NCI-H1417 treated with DMSO at 0.1 percent for 48 hours (cell line): ENCODE measurements at places on chromosomes 12 and 14.

DNA sequence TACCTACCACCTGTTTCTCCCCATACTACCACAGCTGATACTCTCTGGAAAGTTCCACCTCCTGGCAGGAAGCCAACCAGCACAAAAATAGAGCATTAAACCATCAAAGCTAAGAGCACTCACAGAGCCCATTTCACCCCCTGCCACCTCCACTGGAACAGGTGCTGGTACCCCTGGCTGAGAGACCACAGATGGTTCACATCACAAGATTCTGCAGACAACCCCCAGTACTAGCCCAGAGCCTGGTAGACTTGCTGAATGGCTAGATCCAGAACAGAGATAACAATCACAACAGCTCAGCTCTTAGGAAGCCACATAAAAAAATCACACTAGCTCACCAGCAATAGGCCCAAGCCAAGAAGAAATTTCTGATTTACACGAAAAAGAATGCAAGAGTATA is 855.2 kb downstream of the FSCB start:
- DNase-seq = no peak

DNA sequence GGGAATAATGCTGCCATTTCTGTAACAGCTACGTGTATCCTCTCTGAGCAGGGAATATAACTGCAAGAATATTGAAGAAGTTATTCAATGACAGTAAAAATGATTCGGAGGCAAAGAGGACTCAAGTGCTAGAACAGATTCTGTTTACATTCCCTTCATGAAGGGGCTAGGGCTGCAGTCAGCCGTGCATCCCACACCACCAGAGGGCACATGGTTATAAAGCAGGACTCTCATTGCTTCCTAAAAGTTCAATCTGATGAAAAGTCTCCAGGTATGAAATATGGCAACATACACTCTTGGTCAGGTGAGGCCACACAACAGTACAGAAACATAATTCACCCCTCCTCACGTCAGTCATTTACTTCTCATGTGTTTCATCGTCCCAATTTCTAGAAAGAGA is 34.0 kb downstream of the TCHP start:
- DNase-seq = no peak

GRCh38 chr14:78618368-78618767 is 448.2 kb downstream of the NRXN3 start:
- no peak for DNase-seq

- no peak for DNase-seq
These were observed 35.0 kb upstream of the KCNA1 start for GRCh38 chr12:4874671-4875070.

GRCh38 chr12:124764451-124764850 is 99.2 kb downstream of the SCARB1 start:
- DNase-seq = no peak

GRCh38 chr12:50986966-50987737 is 34.8 kb downstream of the HIGD1C start:
- no peak for DNase-seq

DNA sequence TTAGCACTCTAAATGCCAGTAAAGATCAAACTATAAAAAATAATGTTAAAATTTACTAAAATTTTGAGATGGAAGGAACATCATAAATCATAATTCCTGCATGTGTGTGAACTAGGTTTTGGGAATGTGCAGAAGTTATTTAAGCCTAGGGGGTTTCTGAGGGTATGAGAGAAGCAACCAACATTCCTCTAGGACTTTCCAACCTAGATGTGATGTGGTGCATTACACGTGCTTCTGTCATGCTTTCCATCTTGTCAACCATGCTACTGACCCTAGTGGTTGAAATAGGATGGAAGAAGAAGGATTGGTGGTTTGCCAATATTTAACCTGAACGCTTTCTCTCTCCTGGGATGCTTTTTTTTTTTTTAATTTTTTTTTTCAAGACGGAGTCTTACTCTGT is 209.3 kb downstream of the AEBP2 start:
- no peak for DNase-seq

DNA sequence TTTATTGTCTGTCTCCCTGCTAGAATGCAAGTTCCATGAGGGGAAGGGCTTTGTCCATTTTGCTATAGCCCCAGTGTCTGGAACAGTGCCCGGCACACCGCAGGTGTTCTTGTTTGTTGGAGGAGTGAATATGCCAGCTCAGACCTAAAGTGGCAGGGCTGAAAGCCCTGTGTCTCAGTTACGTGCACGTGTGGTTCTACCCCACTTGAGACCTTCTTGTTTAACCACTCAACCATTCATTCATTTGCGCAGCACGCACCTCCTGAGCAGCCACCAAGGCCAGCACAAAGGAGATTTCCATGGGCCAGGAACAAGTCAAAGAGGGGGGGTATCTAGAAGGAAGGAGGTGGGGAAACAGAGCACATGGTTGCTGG is 338.0 kb upstream of the FKBP4 start:
- DNase-seq = no peak

- no peak for DNase-seq
These were observed 218.9 kb downstream of the ITPR2 start for GRCh38 chr12:26614011-26614616.

DNA sequence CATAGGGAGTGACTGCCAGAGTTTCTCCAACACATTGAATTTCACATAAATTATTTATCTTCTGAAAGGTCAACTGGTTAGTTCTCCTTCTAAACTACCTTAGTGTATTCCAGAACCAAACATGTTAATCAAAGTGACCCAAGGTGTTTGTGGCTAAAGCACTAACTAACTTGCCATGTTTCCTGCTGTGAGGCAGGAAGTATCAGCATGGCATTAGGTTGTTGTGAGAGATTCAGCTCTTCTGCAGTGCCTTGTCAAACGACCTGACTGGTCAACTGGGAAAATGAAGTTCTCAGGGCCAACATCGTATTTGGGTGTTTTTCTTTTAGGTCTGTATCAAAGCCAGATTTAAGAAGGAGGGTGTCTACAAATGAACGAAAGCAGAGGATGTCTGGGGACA is 448.1 kb downstream of the APAF1 start:
- no peak for DNase-seq

DNA sequence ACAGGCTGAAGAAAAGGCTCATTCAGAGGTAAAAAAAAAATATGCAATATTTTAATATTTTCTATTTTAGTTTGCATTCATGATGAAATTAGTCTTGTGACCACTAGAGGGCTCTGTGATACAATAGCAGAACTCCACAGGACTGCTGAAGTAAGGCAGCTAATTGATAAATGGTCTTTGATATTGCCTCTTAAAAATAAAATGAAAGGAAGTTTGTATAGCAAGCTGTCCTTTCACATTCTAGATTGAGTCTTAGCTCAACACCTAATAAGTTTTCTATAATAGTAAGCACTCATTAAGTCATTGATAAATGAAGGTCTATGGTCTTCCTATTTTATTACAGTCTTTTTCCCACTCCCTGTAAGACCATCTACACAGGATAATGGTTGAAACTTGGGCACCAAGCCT is 315.7 kb downstream of the NAV3 start:
- peak; percentile 21 for DNase-seq

GRCh38 chr12:22709292-22709691 is 84.3 kb downstream of the ETNK1 start:
- no peak for DNase-seq

DNA sequence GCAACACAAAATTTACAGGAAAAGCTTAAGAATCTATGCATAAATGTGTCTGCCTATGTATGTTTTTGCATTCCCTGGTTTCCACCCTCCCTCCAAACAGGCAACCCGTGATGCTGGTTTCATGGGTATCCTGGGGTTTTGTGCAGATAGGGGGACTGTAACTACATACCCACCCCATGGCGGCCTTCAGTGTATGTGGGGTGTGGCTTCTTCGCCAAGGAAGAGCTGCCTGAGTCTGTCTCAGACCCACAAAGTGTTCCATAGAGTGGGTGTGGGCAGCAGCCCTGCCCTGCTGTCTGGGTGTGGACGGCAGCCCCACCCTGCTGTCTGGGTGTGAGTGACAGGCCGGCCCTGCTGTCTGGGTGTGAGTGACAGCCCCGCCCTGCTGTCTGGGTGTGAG is 174.8 kb downstream of the ADGRD1 start:
- DNase-seq = no peak
